ENCODE measurements at places on chromosomes 2 and 18. TPM values are rescaled to one million over a fixed set of nuclear protein-coding genes. Genes with fewer than 3 reads are reported as not detected.

The ORC4 gene
- total RNA-seq = 39.5 TPM

DNA sequence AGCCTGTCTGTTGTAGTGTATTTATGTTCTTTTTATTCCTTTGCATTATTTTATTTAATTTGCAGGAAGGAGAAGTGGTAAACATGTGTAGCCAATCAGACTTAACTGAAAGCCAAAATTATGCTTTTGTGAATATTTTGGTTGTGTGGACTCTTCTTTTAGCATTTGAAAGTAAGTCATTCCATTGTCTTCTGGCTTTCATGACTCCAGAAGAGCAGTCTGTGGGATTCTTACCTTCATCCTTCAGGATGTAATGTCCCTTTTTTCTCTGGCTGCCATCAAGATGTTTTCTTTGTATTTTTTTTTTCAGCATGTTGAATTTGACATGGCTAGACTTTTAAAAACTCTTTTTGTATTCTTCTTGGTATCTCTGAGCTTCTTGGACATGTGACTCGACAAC lies 895.2 kb upstream of the ZEB2 start:
- no peak for DNase-seq

The PLEK gene
- total RNA-seq = 21.5 TPM

DNA sequence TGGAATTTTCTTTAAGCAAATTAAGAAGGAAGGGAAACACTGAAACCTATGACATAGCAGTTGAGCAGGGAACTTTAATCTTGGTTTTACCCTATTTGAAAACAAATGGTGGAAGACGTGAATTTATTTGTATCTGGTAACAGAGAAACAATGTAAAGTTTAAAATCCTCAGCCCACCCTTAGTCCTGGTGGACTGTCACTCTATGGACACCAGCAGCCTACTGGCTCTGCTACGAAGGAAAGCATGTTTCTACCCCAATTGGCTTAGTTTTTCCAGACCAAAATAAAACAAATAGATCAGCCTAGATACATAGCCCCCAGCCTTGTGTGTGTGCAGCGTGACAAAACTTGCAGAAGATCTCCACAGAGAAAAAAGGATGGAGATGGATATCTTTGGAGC lies 7.4 kb downstream of the ZEB2 start:
- DNase-seq = no peak
